Keratinocyte (primary cell): ENCODE measurements at places on chromosomes 2 and 18. TPM values are rescaled to one million over a fixed set of nuclear protein-coding genes. Genes with fewer than 3 reads are reported as not detected.

ASB18 gene
- polyA plus RNA-seq = not detected in 3 replicates

SERPINB10 gene
- polyA plus RNA-seq = 4.2 to 10.1 TPM (median 5.8 TPM) in 3 replicates

CIB4 gene
- not detected in 3 replicates for polyA plus RNA-seq

TOGARAM2 gene
- 0.10 to 0.15 TPM in 2 of 3 replicates, not detected in the other for polyA plus RNA-seq

TEX44 gene
- not detected in 3 replicates for polyA plus RNA-seq

CYS1 gene
- 0.14 to 0.52 TPM (median 0.48 TPM) in 3 replicates for polyA plus RNA-seq

ERICH2 gene
- polyA plus RNA-seq = 0.41 to 1.3 TPM (median 0.45 TPM) in 3 replicates
